AG08395 (cell line): ENCODE measurements at places on chromosomes 11 and 22.

DNA sequence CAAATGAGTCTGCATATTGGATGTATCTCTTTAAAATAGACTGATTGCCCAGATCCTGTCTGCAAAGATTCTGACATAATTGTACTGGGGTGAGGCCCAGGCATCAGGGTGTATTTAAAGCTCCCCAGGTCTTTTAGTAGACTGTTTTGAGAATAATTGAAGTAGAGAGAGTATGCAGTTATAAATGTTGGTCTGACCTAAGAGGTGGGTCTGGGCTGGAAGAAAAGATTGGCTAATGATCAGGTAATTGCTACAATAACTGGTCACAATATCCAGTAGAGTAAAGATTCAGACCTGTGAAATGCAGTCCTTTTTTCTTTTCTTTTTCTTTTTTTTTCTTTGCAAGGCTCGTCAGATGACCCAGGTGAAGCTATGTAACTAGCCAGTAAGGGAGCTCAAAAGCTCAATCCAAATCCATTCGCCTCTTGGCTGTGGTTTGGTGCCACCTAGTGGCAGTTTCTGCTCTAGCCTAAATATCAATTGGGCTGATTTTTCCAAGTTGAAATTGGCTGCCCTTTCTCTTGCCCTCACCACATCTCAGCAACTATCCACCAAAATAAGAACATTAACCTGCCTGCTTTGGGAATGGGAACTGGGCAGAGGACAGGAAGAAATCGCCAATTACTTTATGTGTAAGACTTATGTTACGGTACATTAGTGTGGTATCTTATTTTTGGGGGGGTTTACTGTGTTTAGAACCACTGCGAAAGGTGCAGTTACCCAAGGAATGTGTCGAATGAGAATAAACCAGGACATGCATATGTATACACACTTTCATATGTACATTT is 45.9 kb downstream of the ZNF143 start:
- DNase-seq, result peak; percentile 80

DNA sequence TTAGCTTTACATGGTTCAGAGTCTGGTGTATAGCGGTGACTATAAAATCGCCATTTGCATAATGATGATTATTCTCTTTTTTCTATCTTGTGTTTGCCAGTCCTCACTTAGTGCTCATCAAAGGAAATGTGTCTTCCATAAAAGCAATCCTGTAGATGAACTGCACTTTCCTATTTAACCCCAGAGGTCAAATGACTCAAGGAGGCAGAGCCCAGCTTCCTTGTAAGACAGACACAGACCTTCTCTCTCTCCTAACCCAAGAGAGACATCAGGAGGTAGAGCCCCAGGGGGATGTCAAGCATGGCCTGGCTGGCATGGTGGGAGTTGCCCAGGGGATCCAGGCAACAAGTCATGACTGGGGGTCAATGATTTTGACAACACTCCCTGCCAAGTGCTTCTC is 46.9 kb upstream of the CRTAM start:
- DNase-seq, result no peak

DNA sequence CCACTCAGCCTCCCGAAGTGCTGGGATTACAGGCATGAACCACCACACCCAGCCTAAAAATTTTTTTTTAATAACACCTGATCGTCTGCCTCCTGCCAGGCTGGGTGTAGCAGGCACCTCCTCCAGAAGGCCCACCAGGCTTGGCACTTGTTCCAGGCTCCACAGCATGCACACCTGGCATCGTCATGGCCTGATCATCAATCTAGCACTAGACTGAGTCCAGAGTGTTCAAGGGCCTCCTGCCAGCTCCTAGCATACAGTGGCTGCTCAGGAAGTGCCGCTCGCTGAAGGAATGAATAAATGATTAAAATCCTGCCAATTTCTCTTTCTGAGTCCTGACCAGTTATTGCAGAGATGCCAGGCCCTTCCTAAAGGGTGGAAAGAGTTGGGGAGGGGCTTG is 3.5 kb upstream of the PDGFB start:
- no peak for DNase-seq

DNA sequence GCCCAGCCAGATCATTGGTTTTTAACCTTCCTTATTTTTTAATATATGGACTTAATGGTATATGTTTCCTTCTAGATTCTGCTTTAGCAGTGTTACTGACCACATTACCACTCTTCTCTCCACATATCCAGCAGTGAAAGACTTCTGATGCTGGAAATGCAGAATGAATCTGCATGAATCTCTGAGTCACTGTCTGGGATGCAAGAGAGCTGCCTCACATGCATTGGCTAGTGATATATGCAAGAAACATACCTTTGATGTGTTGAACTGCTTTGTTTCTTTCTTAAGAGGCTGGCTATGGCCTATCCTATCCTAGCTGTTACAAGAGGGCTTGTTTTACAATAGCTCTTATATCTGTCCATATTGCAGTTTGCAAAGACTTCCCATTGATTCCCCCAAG is 16.6 kb upstream of the AMPD3 start:
- DNase-seq, result no peak

DNA sequence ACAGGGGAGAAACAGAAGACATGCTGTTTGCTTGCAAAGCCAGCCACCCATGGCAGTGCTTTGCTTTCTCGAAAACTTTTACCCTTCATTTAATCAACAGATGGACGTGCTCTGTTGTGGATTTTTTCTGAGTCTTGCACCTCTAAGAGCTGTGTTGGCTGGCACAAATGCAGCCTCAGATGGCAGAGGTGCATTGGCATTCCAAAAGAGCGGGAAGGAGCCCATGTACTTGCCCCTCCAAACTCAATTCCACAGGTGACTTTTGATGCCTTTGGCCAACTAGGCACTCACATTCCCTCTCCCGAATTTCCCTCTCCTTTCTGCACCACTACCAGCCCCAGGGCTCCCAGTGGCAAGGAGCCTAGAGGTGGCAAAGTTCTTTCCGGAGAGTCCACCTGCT is 1.2 kb downstream of the KIRREL3 start:
- DNase-seq, result no peak

DNA sequence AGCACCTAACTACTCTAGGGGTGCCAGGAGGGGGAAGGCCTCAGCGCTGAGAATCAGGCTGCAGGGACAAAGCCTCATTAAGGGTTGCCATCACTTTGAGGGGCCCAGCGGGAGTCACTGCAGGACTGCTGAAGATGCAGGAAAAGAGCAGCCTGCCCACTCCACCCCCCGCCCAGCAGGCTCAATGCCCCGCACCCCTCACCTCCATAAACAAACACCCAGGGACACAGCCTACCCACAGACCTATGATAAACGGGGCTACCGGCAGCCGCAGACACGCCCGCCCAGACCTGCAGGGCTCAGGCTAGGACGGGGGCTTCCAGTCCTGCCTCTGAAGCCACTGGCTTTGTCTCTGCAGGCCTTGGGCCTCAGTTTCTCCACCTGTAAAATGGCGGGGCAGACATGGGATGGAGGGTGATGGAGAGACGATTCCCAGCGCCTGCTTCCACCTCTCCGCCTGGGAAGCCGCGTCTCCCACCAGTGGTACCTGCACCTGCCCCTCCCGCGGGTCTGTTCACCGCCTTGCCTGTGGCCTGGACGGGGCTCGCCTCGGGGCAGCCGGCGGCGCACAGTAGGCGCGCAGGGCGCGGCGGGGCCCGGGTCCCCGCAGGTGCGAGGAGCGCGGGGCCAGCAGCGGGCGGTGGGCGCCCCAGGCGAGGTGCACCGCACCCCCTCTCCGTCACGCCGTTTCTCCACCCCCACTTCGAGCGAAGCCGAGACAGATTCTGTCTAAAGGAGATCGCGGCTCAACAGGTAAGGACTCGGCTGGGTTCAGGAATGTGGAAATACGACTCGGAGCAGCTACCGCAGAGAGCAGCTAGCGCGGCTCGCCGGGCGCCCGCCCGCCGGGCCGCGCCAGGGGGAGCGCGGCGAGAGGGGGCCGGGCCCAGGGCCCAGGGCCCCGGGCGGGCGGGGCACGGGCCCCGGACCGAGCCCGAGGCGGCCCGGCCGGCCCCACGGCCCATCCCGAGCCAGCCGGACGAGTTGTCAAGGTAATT is 1.5 kb downstream of the WNT7B start:
- DNase-seq, result no peak

GRCh38 chr22:30031764-30032455 is 48.4 kb upstream of the HORMAD2 start:
- DNase-seq, result no peak

DNA sequence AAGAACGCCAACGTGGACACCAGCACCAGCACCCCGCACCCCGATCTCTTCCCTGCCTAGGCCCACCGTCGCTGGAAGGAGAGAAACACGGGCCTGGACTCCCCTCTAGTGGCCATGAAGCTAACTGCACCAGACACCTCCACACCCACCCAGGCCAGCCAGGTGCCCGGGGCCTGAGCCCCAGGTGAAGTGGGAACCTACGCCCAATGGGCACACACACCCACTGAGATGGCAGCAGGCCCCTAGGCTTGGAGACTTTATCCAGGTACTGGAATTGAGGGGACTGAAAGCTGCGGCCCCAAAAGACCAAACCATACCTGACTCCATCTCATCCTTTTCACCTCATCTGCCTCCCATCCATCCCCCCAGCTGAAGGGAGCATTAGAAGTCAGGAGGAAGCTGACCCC is 81.0 kb downstream of the BUD13 start:
- peak; percentile 75 for DNase-seq

DNA sequence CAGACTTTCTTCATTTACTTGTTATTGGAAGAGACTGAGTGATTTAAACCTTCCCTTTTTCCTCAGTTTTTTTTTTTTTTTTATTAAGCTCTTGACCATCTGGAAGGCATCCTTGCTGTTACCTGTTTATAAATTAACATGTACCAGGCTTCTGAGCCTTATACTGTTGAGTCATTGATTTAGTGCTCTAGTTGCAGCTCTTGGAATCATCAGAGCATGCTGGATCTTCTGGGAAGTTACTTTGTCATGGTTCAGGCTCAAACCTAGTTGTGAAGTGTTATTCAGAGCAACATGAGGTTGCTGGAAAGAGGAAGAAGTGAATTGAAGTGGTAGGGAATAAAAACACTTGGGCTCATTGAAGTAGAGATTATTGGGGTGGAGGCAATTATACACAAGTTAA is 6.3 kb downstream of the ZDHHC5 start:
- no peak for DNase-seq

- DNase-seq, result no peak
These were observed 2.3 kb upstream of the DHCR7 start for GRCh38 chr11:71450507-71450906.

GRCh38 chr22:23380911-23381310 is 199.2 kb downstream of the IGLL1 start:
- no peak for DNase-seq

DNA sequence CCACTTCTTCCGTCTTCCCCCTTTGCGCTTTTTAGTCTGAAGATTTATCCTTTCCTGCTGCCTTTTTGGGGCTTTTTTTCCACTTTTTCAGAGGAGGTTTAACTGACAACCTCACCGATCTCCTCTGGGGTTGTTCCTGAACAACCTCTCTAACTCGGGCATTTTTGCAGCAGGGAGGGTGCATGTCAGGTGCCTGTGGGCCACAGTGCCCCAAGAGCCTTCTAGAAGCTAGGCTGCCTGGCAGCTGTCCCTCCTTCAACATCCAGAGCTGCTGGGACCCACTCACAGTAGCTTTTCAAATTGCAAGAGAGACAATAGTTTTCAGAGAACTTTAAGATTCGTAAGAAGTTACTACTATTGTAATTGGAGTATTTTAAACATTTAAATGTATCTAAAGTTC is 1112.4 kb upstream of the CNTN5 start:
- DNase-seq, result no peak

GRCh38 chr11:71352226-71352625 is 96.0 kb downstream of the DHCR7 start:
- no peak for DNase-seq

DNA sequence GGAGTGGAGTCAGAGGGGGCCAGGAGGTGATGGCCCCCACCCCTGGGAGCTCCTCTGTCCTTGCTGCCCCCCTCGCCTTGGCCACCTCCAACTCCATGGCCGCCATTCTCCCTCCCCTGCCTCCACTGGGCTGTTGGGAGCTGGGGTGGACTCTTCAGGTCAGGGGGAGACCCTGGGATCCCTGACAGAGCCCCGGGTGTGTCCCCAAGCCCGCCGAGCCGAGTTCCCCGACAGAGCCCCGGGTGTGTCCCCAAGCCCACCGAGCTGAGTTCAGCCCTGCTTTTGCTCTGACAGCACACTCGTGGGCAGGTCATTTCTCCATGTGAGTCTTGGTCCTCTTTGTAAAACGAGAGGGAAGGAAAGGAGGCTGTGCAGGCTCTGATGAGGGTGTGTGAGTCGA is 13.2 kb upstream of the PARVG start:
- no peak for DNase-seq

DNA sequence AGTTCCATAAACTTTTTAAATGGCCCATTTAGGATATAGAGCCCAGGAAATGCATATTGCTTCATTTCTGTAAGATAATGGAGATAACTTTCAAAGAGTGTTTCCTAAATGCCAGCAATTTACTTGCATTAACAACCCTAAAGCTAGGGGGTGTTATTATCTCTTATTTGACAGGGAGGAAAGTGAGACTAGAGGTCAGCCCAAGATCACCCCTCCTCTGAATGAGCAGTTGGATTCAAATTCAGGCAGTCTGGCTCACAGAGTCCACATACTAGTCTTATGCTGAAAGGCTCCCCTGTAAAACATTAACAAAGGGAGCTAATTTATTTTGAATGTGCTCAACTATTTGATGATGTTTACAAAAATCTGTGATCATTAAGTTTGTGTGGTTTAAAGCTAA is 49.9 kb upstream of the TRIM77 start:
- DNase-seq, result no peak

- peak; percentile 72 for DNase-seq
These were observed 59.2 kb downstream of the SLC35F2 start for GRCh38 chr11:107799218-107799859.

DNA sequence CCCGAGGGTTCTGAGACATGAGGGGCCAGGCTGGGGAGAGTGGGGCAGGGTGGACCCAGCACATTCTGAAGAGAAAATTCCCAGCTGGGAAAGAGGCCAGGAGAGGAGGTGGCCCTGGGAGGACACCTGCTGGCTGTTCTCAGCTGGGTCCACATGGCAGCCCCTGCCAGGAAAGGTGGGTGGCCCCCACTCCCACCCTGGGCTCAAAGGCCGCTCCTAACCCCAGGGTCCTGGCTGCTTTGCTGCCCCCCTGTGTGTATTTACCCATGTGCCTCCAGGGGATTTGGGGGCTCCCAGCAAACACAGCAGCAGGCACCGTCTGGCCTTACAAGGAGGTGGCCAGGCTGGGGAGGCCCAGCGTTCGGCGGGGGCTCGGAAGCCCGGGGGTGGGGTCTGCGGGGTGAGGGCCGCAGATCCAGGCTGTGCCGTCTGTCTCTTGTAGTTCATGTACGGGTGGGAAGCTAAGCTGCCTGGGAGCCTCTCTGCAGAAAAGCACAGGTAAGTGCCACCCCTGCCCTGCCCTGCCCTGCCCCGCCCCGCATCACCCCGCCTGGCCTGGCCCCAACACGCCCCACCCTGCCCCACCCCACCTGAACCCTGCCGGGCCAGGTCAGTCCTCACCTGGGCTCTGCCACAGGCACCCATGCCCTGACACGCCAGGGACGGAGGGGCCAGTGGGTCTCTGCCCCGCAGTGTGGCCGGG is 10.6 kb downstream of the MUC5B start:
- no peak for DNase-seq
